ENCODE measurements at places on chromosomes 5 and 9. TPM values are rescaled to one million over a fixed set of nuclear protein-coding genes. Genes with fewer than 3 reads are reported as not detected.

The RABL6 gene
- 109 TPM for total RNA-seq

DNA sequence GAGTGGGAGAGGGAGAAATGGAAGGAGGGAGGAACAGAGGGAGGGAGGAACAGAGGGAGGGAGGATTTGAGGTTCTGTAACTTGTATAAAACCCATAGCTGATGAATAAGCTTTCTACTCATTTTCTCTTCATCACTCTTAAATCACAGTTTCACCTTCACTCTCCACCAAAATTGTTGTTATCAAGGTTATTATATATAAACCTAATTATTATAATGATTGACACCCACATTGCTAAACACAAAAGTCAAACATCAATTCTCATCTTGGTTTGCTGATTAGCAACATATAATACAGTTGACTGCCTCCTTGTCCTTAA, 229.0 kb upstream of the PAPPA start:
- no peak for DNase-seq

GRCh38 chr9:61673664-61674381, 484.0 kb downstream of the SPATA31A7 start:
- no peak for DNase-seq

DNA sequence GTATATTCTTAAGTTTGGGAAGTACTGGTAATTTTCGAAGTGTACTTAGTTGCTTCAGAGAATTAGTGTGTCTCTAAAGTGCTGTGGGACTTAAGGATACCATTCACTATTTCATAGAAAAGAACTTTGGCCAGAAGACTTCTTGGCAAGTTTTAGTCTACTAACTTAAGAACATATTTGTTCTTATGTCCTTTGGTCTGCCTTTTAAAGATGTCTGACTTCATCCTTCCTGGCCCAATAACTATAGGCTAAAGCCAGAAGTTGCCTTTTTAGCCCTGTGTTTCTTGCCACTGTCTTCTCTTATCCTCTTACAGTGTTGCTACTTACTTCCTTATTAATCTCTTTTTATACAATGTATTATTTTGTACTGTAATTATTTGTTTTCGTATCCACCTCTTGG, 6.3 kb downstream of the RBM27 start:
- no peak for DNase-seq

DNA sequence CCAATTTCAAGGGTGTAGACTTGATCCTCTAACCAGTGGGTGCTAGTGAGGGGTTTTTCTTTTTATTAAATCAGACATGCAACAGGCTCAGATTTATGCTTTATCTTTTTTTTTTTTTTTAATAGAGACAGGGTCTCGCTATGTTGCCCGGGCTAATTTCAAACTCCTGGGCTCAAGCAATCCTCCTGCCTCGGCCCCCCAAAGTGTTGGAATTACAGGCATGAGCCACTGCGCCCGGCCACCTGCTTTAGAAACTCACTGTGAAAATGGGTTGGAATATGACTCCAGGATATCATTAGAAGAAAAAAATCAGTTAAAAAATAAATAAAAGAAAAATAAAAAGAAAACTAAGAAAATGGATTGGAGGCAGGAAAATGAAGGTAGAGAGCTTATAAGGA, 50.7 kb downstream of the STOM start:
- no peak for DNase-seq

DNA sequence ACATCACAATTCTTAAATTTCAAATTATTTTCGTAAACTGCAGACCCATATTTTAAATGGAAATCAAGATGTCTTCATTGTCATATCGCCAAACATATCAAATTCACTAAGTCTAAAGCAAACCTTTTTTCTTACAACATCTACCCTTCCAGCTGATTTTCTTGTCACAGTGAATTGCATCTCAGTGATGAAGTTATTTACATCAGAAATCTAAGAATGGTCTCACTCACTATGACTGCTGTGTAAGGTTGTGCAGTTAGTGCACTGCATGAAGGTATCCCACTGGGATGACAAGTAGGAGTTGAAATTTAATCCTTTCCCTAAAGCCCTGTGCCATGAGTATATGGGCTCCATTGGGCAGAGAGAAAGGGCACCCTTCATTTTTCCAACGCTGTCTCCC, 399.4 kb upstream of the ITGA1 start:
- no peak for DNase-seq

GRCh38 chr5:156913719-156914370, 49.2 kb downstream of the TIMD4 start:
- peak; percentile 53 for DNase-seq

The DPM2 gene
- 70.2 TPM for total RNA-seq

DNA sequence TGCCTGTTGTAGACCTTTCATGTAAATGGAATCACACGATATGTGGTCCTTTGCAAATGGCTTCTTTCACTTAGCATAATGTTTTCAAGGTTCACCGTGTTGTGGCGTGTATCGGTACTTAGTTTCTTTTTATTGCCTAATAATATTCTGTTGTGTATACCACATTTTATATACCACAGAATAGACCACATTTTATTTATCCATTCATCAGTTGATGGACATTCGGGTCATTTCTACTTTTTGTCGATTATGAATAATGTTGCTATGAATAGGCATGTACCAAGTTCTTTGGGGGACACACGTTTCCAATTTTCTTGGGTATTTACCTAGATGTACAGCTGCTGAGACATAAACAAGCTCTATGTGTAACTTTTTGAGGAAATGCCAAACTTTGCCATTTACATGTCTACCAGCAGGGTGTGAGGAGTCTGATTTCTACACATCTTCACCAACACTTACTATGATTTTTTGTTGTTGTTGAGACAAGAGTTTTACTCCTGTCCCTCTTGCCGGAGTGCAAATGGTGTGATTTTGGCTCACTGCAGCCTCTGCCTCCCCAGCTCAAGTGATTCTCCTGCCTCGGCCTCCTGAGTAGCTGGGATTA, 144.7 kb downstream of the RGS3 start:
- no peak for DNase-seq

The MAP1B gene
- not detected for total RNA-seq

GRCh38 chr5:131706281-131706680, 71.3 kb upstream of the RAPGEF6 start:
- no peak for DNase-seq

The GABRA6 gene
- not detected for total RNA-seq

GRCh38 chr5:158600679-158601078, 499.0 kb downstream of the EBF1 start:
- no peak for DNase-seq

- DNase-seq = no peak
Observed at GRCh38 chr5:20536341-20536740, 548.3 kb upstream of the CDH18 start.

The FREM1 gene
- not detected for total RNA-seq

GRCh38 chr9:69818750-69819345, 1.8 kb upstream of the CFAP95 start:
- DNase-seq = no peak

The FOXD4L6 gene
- total RNA-seq = 0.16 TPM

The GABRA1 gene
- total RNA-seq = not detected

GRCh38 chr5:1755321-1755949, 44.2 kb downstream of the MRPL36 start:
- no peak for DNase-seq

GRCh38 chr9:78470216-78470615, 173.3 kb downstream of the PSAT1 start:
- DNase-seq = no peak
